Activated T-cell treated with anti-CD3 and anti-CD28 coated beads, Interleukin-2, amount 50 U/mL, for 72 hours (primary cell): ENCODE measurements at places on chromosomes 1 and 21. TPM values are rescaled to one million over a fixed set of nuclear protein-coding genes. Genes with fewer than 3 reads are reported as not detected.

Gene GJA8
- total RNA-seq: not detected

Gene AMY1C
- total RNA-seq: not detected

Gene KCNC4
- 28.9 TPM for total RNA-seq

Gene RGS8
- not detected for total RNA-seq

Gene IGSF3
- 3.3 TPM for total RNA-seq

Gene RBM11
- 10.3 TPM for total RNA-seq

Gene ACTN2
- 0.07 TPM for total RNA-seq

Gene THEMIS2
- 81.0 TPM for total RNA-seq

Gene GNG5
- total RNA-seq: 88.5 TPM
